Chondrocyte (in vitro differentiated cells): ENCODE measurements at places on chromosomes 16 and 17. TPM values are rescaled to one million over a fixed set of nuclear protein-coding genes. Genes with fewer than 3 reads are reported as not detected.

TMEM100 gene
- 4.7 to 7.5 TPM (median 5.3 TPM) in 3 replicates for total RNA-seq

SLC26A11 gene
- 16.2 to 19.0 TPM (median 16.2 TPM) in 3 replicates for total RNA-seq

- DNase-seq: no peak
These were observed 35.2 kb downstream of the HSBP1 start for GRCh38 chr16:83842756-83843507.

DNA sequence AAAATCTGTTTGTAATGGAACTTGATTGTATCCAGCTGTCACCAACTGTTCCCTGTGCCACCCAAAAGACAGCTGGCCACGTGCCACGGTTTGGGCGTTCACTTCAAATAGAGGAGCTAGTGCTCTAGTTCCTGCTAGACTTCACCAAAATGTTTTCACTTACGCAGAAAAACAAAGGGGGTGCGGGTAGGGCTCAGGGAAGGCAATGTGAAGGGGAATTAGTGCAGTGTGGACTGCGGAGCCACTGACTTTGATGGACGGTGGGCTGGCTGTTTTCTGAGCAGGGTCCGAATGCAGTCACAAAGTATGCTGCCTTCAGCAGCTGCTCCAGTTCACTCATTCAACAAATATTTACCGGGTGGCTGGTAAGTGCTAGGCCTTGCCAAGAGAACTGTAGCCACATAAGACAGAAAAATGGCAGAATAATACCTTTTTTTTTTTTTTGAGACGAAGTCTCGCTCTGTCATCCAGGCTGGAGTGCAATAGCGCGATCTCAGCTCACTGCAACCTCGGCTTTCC lies 7.6 kb upstream of the CYTH1 start:
- peak; percentile 57 for DNase-seq

- no peak for DNase-seq
These were observed 23.8 kb downstream of the TSC2 start for GRCh38 chr16:2071454-2072202.

DNA sequence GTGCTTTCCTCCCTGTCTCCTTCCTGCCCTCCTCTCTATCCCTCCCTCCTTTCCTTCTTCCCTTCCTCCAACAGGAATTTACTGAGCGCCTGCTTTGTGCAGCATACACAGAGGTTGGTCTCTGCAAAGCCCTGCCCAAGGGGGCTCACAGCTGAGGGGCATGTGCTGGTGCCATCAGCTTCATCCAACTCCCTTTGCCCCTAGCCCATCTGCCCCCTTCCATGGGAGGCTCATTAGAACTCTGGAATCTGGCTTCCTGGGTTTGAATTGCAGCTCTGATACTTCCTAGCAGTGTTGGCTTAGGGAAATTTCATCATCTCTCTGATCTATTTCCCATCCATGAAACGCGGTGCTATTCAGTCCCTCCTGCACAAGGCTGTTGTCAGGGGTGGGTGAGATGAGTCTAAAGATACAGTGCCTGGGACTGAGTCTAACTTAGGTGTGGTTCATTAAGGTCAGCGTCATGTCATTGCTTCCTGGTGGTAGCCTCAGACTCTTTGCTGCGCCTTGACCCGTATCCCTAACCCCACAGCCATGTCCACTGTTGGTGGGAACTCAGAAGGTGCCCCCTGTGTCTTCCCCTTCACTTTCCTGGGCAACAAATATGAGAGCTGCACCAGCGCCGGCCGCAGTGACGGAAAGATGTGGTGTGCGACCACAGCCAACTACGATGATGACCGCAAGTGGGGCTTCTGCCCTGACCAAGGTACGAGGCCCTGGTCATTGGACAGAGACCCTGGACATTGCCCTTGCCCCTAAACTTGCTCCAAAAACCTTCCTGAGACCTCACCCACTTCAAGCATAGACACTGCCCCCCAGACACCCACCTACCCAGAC lies 10.3 kb downstream of the MMP2 start:
- DNase-seq: no peak

BCKDK gene
- 36.3 to 44.5 TPM (median 41.9 TPM) in 3 replicates for total RNA-seq

DNA sequence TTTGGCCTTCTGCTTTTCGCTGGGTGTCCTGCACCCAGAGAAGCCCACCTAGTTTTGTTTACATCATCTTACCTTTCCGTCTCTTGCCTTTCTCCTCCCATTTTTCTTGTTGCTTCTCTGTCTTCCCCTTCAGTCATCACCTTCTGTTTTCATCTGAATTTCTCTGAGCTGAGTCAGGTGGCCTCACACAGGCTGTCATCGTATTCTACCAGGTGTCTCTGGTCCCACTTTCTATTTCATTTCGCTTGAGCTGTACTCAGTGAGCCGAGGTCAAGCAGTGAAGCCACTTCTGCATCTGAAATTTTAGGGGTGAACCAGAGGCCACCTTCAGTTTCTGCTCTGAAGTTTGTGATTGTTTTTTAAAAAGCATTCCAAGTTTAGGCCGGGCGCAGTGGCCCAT lies 9.7 kb downstream of the CRAMP1 start:
- no peak for DNase-seq

- no peak for DNase-seq
These were observed 70.6 kb downstream of the CYB5B start for GRCh38 chr16:69494991-69495392.

HOXB7 gene
- not detected in 3 replicates for total RNA-seq

EPOP gene
- total RNA-seq: 1.2 to 3.4 TPM (median 2.8 TPM) in 3 replicates

DNA sequence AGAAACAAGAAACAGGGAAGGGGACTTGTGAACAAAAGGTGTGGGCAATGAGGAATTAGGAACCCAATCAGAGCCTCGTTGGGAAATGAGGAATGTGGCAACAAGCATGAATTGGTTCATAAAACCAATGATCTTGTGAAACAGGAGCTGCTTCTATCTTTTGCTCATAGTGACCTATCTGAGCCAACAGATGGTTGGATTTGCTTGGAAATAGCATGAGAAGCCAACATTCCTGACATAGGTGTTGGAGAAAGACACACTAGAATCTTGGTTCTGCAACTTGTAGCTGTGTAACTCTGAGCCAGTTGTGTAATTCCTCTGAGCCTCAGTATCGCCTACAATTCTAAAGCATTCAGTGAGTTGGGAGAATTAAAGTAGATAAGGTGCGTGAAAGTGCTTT lies 251.9 kb upstream of the AXIN2 start:
- no peak for DNase-seq

- DNase-seq: no peak
These were observed 18.0 kb downstream of the PIK3R6 start for GRCh38 chr17:8849311-8850041.

DNA sequence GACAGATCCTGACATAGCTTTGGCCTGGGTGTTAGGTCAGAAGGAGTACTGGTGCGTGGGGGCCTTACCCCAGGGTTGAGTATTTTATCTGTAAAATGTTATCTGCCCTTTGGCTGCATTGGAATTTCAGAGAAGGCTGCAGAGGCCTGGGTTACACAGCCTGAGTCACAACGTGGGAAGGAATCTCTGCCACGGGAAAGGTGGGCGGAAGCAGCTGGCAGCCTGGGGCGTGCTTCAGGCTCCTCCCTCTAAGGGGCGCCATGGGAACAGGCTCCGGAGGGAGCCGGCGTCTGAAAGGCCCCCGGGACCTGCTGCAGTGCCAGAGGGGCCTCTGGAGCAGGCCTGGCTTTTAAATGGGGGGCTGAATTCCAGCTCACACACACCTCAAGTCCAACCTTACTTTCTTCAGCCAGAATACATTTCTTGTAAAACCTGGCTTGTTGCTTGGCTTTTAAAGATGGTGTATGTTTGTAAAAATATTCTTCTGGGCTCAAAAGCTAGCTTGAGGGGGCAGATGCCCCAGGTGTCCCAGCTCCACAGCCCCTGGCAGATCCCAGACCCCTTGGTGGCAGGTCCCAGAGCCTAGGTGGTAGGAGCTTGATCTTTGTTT lies 142.2 kb downstream of the RAB11FIP4 start:
- DNase-seq: no peak
